ENCODE measurements at places on chromosomes 4 and X.

DNA sequence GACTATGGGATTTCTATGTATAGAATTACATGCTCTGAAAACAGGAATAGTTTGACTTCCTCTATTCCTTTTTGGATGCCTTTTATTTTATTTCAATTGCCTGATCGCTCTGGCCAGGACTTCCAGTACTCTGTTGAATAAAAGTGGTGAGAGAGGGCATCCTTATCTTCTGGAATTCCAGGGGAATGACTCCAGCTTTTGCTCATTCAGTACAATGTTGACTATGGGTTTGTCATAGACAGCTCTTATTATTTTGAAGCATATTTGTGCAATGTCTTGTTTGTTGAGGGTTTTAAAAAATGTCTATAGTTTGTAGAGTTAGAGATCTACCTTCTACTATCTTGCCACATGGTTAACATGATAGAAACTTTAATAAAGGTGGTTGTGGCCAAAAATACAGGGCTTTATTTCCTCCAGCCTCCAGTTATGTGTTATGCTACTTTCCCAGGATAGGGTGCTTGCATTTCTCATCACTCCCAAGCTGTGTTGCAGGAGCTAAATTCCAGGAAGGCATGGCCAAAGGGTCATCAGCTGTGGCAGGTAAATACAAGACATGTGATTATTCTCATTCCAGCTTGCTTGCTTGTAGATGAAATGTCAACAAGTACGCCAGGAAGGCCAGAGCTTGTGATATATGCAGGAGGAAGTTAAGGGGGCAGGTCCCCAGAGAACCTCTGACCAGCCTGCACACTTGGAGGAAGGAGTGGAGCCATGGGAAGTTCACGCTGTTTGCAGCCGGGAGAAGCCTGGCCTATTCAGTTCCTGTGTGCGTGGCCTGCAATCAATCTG is 142.4 kb upstream of the CPXCR1 start:
- no peak for DNase-seq

GRCh38 chr4:172018358-172018757 is 205.2 kb downstream of the GALNTL6 start:
- DNase-seq = no peak

DNA sequence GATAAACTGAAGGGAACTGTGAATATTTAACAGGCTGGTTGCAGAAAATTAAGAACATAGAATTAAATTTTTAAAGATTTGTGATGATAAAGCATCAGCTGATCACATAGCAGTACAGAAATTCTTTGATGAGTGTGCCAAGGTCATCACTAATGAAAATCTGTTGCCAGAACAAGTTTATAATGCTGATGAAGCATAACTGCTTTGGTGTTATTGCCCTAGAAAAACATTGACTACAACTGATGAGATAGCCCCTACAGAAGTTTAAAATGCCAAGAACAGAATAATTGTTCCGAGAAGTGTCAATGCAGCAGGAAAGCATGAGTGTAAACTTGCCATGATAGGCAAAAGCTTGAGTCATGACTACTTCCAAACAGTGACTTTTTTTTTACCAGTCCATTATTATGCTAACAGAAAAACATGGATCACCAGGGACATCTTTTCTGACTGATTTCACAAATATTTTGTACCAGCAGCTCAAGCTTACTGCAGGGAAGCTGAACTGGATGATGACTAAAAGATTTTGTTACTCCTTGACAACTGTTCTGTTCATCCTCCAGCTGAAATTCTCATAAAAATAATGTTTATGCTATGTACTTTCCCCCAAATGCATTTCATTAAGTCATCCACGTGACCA is 1136.6 kb downstream of the FAT4 start:
- DNase-seq = no peak

DNA sequence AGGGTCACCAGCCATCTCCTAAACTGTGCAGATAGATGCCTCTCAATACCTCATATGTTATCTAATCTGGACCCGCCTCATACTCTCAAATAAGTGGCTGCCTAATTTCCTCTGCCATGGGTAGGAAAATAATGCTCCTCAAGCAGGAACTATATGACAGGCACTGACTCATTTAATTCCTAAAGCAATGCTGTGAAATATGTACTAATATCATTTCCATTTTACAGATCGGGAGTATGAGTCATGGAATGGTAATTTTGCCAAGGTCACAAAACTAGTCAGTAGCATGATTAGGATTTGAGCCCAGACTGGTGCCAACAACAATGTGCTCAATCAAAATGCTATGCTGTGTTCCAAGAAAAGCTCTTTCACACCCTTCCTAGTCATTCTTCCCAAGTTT is 3.0 kb upstream of the NXT2 start:
- DNase-seq = no peak

GRCh38 chr4:8218371-8219031 is 19.4 kb downstream of the SH3TC1 start:
- DNase-seq = no peak

DNA sequence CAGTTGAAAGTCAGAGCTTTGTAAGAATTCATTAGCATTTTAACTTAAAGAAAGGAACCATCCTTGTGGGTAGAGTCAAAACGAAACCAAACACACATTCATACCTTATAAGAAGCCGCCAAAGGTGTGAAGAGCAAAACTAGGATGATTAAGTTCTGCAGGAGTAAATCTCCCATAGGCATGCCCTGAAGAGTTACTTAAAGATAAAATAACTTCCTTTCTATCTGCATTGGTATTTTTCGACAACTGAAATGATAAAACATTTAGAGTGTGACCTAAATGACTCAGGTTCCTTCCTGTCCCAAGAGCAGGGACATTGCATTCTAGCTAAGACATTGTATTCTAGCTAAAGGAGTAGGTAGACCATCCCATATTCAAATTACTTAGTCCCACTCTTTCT is 75.3 kb downstream of the BCOR start:
- no peak for DNase-seq

GRCh38 chr4:125507141-125507540 is 192.4 kb downstream of the FAT4 start:
- no peak for DNase-seq

- no peak for DNase-seq
Observed at GRCh38 chr4:77147079-77147782, 9.8 kb upstream of the CCNG2 start.

GRCh38 chr4:28354880-28355656 is 1494.4 kb downstream of the STIM2 start:
- DNase-seq = no peak

GRCh38 chr4:121100093-121100775 is 27.9 kb upstream of the NDNF start:
- DNase-seq = no peak

Data from NCI-H2227 treated with DMSO at 0.1 percent for 48 hours (cell line).